ENCODE measurements at places on chromosomes 12 and 14.

- no peak for DNase-seq
Measured at GRCh38 chr14:69473946-69474345, 10.6 kb upstream of the PLEKHD1 start.

DNA sequence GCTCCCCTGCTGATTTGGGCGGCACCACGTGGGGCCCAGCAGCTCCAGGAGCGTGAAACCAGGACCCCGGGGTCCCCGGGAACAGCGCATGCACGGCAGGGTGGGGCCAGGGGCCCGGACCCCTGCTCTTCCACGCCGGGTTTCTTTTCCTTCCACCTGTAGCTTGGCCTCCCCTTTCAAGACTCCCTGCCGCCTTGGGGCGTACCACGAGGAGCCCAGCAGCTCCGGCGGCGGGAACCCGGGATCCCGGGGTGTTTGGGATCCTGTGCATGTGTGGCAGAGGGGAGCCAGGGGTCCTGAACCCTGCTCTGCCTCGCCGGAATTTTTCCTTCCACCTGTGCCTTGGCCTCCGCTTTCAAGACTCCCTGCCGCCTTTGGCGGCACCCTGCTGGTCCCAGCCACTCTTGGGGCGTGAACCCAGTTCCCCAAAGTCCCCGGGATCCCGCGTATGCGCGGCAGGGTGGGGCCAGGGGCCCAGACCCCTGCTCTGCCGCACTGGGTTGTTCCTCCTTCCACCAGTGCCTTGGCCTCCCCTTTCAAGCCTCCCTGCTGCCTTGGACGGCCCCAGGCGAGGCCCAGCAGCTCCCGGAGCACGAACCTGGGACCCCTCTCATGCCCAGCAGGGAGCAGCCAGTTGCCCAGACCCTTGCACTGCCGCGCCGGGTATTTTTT is 322.7 kb downstream of the ALG10 start:
- no peak for DNase-seq

- no peak for DNase-seq
Measured at GRCh38 chr14:52596320-52596719, 43.7 kb downstream of the GPR137C start.

- no peak for DNase-seq
Measured at GRCh38 chr14:75831952-75832351, 149.8 kb downstream of the TGFB3 start.

GRCh38 chr12:26080911-26081310 is 43.9 kb downstream of the BHLHE41 start:
- no peak for DNase-seq

- no peak for DNase-seq
Measured at GRCh38 chr12:20128928-20129327, 239.4 kb upstream of the PDE3A start.

DNA sequence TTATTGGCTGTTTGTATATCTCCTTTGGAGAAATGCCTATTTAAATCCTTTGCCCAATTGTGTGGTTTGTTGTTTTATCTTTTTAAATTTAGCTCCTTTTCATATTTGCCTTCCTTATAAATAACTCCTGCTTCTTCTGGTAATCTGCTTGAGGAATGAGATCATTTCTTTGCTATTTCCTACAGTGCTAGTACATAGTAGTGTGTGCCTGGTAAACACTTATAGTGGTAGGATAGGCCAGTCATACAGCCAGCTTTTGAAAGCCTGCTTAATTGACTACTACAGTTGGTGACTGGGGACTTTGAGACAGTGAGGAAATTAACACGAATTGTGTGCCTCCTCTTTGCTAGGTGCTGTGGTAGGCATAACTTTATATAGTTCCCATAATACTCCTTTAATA is 68.7 kb downstream of the BORCS5 start:
- no peak for DNase-seq

DNA sequence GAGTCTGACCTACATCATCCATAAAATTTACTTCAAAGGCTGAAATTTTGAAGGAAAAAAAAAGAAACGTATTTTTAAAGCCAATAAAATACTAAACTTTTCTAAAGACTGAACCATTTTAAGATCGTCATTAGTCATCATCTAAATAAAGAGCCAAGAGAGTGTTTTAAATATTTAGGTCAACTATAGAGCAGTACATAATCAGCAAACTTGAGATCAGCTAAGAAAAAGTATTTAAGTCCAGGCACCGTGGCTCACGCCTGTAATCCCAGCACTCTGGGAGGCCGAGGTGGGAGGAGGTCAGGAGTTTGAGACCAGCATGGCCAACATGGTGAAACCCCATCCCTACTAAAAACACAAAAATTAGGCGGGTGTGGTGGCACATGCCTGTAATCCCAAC is 35.5 kb downstream of the HECTD1 start:
- DNase-seq, result no peak

DNA sequence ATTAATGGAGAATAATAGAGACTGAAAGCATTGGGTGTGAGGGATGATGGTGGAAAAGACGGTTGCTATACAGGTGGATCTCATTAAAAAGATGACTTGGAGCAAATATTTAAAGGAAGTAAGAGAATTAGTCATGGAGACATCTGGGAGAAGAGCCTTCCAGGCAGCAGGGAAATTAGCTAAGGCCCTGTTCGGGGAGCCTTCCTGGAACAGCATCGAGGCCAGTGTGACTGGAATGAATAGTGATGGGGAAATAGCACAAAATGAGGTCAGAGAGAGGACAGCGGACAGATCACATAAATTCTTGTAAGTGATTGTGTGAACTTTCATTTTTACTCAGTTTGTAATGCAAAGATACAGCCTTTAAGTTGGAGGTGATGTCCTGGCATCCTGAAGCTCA is 842.3 kb downstream of the SLC6A15 start:
- no peak for DNase-seq

- DNase-seq, result no peak
Measured at GRCh38 chr12:64995816-64996215, 125.3 kb downstream of the WIF1 start.

- no peak for DNase-seq
Measured at GRCh38 chr12:116346741-116347140, 69.2 kb upstream of the MED13L start.

Data from activated naive CD4-positive, alpha-beta T cell treated with Interleukin-2 at 50 U/mL for 16 hours (primary cell).